ENCODE measurements at places on chromosomes 4 and X.
A peak's percentile ranks its signal among the peaks of the same experiment; 100 is the strongest.

DNA sequence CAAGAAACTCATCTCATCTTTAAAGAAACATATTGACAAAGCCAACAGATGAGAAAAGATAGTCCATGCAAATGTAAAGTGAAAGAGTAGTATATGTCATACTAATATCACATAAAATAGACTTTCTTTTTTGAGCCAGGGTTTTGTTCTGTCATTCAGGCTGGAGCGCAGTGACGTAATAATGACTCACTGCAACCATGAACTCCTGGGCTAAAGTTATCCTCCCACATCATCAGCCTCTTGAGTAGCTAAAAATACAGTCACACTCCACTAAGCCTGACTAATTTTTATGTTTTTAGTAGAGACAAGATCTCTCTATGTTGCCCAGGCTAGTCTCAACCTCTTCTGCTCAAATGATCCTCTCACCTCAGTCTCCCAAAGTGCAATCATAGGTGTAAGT, 51.8 kb upstream of the TRAM1L1 start:
- DNase-seq = peak; percentile 88

- DNase-seq = no peak
These were observed 91.7 kb downstream of the SMIM20 start for GRCh38 chr4:26005764-26006163.

DNA sequence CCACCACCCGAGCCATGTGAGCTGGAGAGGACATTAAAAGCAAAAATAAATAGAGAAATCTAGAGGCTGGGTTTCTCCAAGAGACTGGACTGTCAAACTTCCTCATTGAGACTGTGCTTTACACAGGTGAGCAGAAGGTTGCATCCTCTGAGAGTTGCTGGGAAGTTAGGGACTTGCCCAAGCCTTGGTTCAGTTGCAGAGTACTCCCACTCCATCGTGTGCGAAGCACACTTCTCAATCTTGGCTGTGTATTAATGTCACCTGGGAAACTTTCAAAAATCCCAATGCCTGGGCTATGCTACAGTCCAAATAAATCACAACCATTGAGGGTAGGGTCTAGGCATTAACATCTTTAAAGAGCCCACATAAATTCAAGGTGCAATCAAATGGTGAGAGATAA, 89.2 kb downstream of the ZNF330 start:
- DNase-seq = no peak

DNA sequence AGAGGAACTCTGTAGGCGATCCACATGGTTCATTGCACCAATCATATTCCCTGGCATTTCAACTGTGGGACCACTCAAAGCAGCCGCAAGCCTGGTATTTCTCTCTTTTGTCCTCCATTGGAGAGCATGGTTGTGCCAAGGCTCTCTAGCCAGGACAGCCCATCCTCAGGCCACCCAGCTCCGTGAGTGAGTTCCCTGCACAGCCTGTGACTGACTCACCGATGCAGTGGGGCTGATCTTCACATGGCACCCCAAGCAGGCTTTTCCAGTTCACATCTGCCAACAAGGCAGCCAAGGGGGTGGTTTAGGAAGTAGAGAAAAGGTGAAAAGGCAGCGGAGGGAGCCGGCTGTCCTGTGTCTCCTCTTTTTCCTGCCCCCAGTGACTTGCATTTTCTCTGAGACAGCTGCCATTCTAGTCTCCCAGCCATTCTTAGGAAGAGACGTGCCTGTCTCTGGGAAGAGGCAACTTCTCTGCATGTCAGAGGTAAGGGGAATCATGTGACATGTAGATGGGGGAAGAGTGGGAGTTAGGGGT, 69.2 kb downstream of the MID1IP1 start:
- no peak for DNase-seq

DNA sequence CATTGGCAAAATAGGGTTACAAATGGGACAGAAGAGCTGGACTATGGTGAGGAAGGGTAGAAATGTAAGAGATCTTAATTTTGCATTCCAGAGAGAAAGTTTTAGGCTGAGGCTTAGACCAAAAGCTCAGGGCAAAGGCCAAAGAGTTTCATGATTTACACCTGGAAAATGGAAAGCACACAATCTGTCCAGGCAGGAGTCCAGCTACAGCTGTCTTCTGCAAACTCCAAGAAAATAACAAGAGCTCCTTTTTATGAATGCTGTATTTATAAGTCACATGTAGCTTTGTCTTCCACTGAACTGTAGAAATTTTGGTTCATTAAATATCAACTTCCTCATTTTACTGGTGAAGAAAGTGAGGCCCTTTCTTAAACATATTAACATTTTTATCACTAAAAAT, 288.0 kb upstream of the ATOH1 start:
- no peak for DNase-seq

- no peak for DNase-seq
These were observed 91.3 kb downstream of the RASGEF1B start for GRCh38 chr4:81380437-81380836.

DNA sequence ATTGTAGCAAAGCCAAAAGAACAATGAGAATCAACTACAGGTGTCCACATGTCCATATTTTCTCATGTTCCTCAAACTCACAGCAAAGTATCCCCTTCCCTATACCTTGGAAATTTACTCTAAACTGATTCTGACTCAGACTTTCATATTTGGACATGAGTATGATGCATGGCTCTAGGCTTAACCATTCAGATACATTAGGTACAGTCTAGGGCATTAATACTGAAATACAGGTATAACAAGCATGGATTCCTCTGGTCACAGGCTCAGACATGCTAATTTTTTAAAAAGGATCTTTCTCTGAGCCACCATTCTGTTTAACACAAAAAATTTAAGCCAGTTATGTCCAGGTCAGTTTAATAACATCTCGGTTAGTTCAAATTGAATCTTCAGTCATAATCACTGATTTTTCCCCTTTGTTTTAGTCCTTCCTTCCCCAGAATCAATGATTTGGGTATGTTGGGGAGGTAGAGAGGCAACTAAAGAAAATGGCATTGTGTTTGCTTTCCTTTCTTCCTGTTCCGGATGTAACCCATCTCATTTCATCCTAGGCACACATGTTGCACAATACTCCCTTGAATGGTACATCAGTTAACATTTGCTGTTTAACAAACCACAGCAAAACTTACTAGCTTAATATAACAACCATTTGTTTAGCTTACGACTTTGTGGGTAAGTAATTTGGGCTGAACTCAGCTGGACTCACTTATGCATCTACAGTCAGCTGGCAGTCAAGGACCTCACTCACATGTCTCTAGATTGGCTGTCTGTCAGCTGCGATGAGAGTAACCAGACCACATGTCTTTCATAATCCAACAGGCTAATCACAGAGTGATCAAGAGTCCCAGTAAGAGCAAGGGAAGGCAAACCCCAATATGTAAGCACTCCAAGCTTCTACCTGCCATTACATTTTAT, 75.3 kb upstream of the GRIA3 start:
- DNase-seq = no peak

DNA sequence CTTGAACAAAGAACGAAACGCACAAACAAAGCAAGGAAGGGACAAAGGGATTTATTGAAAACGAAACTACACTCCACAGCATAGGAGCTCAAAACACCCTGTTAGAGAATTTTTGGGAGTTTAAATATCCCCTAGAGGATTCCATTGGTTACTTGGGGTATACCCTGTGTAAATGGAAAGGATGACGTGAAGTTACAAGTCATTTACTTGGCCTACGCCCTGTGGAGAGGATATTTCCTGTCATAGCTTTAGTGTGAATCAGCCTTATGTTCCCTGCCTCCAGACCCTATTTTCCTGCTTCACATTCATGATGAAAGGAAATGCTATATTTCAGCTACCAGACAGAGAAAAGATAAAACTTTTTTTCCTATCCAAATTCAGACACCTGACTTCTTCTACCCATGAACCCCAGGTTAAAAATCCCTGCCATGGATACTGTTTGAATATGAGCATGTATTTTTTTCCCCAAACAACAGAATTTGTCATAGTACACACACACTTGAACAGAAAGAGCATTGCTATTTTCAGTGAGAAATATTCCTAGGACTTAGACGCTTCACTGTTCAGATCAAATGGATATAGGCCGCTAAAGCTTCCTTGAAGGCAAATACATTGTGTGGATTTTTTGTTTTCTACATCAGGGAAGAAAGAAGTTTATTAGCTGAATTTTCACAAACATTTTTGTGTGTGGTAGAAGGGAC, 20.4 kb downstream of the PIN4 start:
- DNase-seq = peak; percentile 86

GRCh38 chrX:50697691-50698090, 116.3 kb downstream of the SHROOM4 start:
- peak; percentile 83 for DNase-seq

DNA sequence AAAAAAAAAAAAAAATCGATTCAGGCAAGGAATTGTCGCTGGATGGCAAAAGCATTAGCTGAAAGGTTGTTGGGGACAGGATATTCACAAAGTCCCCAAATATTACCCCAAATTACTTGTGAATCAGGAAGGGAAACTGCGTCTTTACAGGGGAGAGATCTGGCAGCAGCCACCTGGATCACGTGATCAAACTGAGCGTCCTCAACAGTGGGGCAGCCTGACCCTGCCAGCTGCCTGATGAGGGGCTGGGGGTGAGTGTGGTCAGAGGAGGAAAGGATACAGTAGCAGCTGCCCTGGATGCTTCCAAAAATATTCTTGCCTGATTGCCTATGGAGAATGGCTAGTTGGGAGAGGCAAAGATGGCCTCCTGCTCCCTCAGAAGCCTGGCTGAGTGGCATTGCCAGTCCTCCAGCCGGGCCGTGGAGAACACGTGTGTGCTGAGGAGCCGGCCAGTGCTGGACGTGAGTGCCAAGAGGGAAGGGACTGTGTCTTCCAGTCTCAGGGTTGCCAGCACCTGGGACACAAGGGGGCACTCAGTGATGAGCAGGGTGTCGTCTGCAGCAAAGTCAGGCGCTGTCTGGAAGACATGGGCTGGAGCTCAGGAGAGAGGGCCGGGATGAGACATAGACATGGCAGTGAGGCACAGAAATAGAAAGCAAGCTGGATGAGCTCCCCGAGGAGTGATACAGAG, 3.0 kb upstream of the LAGE3 start:
- DNase-seq = no peak

DNA sequence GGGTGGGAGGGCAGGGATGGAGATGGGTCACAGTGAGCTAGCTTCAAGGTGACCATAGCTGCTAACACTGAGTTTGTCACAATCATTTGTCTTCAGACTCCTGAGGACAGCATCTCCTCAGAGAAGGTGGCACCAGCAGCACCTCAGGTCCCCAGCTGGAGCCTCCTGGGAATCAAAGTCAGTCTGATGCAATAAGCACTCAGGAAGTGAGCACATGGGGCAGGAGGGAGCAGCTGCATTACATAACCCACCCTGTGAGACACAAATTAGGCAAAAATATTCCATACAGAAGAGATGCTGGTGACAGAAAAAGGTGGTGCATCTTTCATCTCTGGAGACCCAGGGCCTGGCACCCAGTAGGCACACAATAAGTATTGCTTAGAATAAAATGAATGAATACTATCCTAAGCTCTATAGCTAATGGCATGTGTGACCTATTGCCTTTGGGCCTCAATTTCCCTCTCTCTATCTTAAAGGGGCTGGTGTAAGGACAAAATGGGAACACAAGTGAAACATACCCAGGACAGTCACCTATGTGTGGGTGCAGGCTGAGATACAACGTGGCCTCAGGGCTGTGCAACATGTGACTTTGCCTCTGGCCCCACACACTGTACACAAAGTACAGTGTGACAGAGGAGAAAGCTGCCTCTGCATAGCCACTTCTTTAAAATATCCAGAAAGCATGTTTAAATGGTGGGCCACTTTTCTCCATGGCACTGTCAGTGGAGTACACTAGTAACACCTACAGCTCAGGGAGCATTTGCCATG, 37.1 kb downstream of the SLC39A8 start:
- DNase-seq = peak; percentile 6

DNA sequence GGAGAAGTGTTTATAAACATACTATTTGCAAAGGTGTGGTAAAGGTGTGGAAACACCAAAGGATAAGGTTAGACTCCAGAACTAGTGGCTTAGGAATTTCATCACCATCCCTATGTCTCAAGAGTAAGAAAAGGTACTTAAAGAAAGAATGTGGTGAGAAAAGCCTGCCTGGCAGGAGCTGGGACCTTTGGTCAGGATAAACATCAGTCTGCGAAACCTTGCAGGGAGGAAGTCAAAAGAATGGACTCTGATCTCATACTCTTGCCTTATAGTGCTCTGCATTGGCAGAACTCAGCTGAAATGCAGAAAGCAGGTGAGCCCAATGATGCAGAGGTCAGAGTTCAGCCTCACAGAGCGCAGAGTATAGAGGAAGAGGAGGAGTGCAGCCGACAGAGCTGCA, 97.2 kb upstream of the NR3C2 start:
- DNase-seq = no peak

GRCh38 chr4:89175611-89176010, 64.3 kb downstream of the TIGD2 start:
- DNase-seq = no peak

GRCh38 chr4:176357359-176358082, 37.8 kb downstream of the SPCS3 start:
- DNase-seq = no peak

DNA sequence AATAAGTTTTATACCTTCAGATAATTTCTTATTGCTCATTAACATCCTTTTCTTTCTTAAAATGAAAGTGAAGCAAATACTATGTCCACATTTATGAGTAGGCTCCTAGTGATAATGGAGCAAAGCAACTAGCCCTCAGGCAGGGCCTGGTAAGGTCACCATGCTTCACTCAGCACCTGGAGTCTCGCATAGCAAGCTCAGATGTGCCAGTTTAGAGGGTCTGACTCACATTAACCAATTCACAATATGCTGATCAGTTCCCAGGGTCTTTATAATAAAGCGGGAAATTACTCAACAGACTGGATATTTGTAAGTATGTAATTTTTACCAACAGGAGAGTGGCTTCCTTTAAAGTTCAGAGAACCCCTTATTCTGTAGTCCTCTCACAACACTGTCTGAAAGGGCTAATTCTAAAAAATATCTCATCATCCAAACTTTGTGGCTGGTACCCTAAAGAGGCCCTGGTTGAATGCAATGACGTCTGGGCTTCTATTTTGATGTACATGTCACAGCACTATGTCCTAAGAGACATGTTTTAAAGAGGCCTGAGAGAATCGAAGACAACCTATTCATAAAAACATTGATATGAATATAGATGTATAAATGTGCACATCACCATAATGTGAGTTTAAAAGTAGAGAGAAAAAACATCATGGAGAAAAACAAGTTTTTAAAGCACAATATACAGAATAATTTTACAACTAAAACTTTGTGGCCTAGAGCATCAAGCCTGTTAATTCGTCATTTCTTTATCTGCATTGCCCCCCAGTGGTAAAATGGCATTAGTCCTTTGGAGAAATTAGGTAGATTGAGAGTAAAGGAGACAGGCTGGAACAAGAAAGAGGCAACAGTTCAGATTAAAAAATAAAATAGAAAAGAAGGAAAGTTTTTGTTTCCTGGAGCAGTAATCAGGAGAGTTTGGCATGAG, 44.3 kb downstream of the IL21 start:
- DNase-seq = peak; percentile 52

DNA sequence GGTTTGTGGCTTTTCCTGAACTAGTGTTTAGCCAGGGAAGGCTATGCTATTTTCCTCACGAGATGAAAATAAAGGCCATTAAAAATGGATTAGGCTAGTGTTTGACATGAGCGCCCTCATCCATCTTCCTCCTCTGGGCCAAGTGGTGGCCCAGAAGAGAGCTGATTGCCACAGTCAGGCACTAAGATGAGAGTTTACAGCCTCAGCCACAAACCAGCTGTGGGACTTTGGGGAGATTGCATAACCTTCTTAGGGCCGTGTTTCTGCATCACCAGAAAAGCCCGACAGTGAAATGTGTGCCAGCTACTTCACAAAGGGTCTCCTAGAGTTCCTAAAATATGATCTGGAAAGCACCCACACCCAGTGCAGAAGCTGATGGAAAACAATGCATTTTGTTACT, 42.3 kb upstream of the LNX1 start:
- DNase-seq = peak; percentile 22
